Activated T-cell treated with anti-CD3 and anti-CD28 coated beads for 1 hour (primary cell): ENCODE measurements at places on chromosomes 13 and 19.

GRCh38 chr19:17830567-17831418 lies 9.5 kb upstream of the INSL3 start:
- DNase-seq, result peak; percentile 34

DNA sequence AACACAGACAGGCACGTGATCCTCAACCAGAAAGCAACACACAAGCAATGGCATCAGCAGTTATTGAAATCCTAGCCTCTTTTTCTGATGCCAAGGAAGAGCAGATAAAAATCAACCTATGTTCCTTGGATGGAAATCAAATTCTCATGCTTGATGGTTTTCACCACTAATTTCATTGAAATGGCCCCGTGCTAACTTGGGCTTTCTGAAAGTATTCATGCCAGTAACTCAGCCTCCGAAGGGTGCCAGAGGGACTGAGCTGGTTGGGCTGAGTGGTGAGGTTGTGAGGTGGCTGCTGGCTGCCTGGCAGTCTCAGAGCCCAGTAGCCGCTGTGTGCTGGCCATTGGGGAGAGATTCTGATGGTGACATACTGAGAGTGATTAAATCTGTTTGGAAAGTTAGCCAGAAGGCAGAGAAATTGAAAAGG lies 309.3 kb downstream of the DCT start:
- no peak for DNase-seq

DNA sequence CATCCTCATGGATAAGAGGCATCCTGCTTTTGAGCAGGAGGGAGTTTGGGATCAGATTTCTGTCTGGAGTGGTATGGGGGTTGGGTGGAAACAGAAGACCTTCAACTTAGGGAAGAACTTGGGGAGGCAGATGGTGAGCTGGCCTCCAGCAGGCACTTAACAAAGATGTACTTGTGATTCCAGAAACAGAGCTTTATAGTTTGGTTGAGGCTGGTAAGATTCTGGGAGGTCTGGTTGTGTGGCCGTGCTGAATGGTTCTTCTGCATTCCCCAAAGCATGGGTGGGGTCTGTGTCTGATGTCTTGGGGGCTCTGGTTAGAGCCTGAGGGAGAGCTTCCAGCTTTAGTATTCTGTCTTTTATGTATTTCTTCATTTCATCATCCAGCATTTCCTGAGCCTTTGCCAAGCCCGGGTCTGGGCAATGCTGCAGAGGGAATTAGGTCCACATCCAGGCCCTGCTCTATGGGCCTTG lies 4.8 kb downstream of the MEGF8 start:
- DNase-seq, result no peak

DNA sequence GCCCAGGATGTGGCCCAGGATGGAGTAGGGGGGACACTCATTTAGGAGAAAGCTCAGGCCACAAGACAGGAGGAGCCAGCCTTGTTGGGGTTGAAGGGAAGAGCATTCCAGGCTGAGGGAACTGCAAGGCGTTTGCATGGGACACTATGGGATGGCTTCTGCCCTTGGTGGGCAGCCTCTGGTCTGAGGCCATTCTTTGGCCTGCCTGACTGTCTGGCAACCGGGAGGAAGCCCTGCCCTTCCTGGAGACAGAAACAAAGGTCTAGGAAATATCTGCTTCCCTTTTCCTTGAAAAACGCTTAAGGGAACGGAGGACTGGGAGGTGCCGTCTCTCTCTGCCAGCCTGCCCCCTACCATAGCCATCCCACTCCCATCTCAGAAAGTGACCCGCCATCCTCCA lies 2.8 kb upstream of the ICAM1 start:
- DNase-seq, result no peak

DNA sequence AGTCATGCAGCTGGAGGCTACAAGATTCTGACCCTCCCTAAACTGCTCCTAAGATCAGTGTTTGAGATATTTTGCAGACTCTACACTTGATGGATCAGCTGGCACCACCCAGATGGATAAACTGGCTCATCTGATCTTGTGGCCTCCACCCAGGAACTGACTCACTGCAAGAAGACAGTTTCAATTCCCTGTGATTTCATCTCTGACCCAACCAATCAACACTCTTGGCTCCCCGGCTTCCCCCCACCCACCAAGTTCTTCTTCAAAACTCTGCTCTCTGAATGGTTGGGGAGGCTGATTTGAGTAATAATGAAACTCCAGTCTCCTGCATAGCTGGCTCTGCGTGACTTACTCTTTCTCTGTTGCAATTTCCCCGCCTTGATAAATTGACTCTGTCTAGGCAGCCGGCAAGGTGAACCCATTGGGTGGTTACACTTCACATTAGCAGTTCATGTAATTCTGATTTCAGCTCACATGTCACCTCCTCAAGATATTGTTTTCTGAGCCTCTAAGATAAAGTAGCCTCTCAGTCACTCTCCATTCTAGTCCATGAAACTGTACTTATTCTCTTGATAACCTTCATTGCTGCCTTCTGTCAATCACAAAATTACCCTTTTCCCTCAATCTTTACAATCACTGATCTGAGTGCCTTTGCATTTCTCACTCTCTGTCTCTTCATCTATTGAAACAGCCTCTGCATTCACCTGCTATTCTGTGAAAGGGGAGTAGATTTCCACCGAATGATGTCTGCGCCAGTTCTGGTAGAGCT lies 9.9 kb upstream of the FPR3 start:
- no peak for DNase-seq

DNA sequence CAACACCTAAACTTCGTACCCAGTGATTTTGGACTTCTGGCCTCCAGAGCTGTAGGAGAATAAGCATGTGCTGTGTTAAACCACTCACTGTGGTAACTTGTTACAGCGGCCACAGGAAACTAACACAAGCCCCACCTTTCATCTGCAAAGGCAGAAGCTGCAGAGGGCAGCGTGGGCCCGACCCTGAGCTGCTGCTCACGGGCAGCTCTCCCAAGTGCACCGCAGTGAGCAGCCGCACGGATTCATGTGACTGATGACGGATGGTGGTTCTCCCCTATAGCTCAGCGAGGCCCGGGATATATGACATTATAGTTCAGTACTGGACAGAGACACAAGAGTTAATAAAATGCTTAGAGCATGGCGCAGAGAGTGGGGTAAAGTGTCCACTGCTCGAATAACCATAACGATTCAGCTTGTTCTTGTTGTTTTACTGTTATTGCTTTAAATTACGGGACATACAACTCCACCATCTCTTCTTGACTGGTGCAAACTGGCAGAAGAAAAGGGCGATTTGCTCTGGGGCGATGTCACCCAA lies 21.9 kb downstream of the VRK3 start:
- no peak for DNase-seq

DNA sequence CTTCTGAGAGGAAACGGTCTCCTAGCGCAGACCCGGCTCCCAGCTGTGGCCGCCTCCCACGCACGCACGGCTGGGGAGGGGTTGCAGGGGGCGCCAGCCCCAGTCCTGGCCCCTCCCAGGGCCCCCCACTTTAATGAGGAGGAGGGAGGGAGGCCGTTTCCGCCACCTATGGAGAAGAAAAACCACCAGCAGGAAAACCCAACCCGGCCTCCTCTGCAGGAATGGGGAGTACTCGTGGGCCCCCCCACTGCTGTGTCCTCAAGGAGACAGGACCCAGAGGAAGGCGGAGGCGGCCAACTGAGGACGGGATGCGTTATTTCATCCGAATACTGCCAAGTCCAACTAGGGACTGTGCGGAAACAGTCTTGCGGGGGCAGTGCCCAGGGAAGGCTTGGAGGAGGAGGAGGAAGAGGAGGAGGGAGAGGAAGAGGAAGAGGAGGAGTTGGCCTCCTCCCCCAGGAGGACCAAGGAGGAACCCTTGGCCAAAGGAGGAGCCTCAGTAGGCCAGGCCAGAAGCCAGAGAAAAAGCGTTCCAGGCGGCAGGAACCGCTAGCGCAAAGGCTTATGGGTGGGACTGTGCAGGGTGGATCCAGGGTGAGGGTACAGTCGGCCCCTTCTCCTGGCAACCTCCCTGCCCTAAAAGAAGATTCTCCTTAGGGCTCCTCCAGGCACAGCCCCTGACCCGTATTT lies 3.9 kb upstream of the SSBP4 start:
- DNase-seq, result no peak

GRCh38 chr13:107563099-107563925 lies 652.0 kb downstream of the LIG4 start:
- no peak for DNase-seq

DNA sequence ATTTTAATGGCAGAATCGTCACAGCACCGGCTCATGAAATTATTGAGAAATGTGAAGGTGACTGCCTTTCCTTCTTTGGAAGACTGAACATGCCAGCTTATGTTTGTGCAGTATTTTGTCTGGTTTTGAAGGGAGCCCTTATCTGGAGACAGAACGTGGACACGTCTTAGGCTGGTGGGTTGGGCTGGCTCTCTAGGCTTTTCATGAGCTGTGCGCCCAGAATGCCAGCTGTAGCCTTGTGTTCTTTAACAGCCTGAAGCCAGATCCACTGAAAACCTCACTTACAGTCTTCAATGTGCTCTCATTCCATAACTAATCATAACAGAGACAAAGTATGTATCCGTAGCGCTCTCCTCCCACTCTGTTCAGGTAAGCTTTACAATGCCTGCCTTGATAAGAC lies 184.4 kb upstream of the HTR2A start:
- DNase-seq, result no peak

- no peak for DNase-seq
Measured at GRCh38 chr13:23447927-23448326, 14.4 kb upstream of the SACS start.

- no peak for DNase-seq
Measured at GRCh38 chr13:41188584-41188983, 5.8 kb downstream of the KBTBD7 start.

GRCh38 chr19:13506471-13506820 lies at the start of gene CACNA1A:
Gene CACNA1A, minus strand, starts transcription at chr19:13506479. Its CDS starts 255 bp downstream, at chr19:13506224.
- no peak for DNase-seq

- no peak for DNase-seq
Measured at GRCh38 chr13:98014766-98015165, 61.3 kb downstream of the IPO5 start.

DNA sequence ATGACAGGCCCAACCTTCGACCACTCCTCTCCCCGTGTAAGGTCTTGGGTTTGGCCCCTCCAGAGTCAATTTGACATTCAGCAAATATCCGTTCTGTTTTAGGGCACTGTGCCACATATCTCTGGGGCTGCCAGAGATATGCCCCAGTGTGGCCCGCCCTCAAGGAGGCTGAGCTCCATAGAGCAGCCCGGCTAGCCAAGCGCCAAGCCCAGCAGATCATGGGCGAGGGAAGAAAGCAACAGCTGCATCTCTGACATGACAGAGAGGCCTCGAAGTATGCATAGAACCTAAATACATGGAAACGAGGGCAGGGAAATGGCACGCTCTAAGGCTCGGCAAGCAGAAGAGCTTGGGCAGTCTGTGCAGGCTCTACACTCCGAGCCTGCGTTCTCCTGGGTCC lies 124.5 kb downstream of the USP12 start:
- DNase-seq, result no peak

- DNase-seq, result no peak
Measured at GRCh38 chr13:34762312-34762711, 179.8 kb upstream of the NBEA start.

- no peak for DNase-seq
Measured at GRCh38 chr13:45700971-45701900, 884 bp upstream of the CBY2 start.
